Activated CD4-positive, alpha-beta T cell treated with anti-CD3 and anti-CD28 coated beads for 24 hours (primary cell): ENCODE measurements at places on chromosomes 16 and 17.

GRCh38 chr17:28142305-28142704, 99.8 kb downstream of the NLK start:
- no peak for DNase-seq

DNA sequence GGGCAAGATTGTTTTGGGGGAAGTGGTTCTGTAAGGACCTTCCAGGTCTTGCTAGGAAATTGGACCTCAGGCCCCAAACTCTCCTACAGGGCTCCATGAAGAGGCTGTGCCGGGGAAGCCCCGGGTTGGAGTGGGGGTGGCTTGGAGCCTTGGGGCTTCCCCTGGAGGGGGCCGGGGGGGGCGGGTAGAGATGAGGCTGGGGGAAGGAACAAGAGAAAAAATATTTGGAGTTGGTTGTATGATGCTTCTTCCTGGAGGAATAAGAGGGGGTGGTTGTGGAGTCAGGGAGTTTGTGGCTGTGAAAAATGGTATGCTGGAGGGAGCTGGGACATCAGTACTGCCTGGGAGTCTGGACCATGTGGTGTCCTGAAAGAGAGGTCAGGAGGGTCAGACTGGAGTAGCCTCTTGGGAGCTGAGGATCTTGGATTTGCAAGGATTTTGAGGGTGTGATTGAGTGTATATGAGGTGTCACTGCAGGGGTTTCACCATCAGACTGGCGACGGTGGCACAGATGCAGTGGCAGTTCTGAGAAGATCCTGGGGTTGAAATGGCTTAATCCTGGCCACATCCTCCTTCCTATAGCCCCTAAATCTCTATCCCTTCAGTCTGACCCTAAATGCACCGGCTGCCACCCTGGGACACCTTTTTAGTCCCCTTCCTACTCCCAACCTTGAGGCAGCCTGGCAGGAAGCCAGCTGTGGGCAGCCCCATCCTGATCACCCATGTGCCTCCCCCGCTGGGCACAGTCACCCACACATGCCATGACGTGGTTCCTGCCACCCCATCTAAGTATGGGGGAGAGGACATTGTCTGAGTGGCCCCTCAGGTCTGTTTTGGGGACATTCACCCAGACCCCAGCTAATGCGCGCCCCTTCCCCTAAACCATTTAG, 10.9 kb downstream of the RARA start:
- DNase-seq, result peak; percentile 57

DNA sequence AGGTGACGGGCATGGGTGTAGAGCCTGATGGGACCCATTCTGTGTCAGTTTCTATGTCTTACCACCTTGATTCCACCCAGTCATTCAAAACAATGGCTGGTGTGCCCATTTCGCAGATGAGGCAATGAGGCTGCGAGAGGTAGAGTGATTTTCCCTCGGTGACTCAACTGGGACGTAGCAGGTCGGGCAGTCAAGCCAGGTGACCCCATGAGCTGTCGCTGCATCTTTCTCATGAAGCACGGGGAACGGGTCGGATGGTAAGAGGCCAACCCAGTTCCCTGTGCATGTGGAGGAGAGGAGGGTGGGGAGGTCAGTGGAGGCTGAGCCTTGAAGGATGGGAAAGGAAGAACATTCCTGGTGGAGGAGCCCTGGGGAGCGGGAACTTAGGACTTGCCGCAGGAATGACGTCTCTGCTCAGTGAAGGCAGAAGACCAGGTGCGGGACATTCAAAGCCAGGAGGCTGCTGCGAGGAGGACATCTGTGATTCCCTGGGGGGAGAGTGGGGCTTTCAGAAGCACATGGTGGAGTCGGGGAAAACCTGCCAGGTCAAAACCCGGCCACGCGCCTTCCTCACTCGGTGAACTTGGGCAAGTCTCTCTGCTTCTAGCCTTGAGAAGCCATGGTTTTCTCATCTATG, 1.1 kb downstream of the IL21R start:
- DNase-seq, result no peak

- DNase-seq, result no peak
Measured at GRCh38 chr17:978103-979093, 1.2 kb downstream of the NXN start.

- DNase-seq, result no peak
Measured at GRCh38 chr17:75695141-75695829, 26.0 kb upstream of the ITGB4 start.

DNA sequence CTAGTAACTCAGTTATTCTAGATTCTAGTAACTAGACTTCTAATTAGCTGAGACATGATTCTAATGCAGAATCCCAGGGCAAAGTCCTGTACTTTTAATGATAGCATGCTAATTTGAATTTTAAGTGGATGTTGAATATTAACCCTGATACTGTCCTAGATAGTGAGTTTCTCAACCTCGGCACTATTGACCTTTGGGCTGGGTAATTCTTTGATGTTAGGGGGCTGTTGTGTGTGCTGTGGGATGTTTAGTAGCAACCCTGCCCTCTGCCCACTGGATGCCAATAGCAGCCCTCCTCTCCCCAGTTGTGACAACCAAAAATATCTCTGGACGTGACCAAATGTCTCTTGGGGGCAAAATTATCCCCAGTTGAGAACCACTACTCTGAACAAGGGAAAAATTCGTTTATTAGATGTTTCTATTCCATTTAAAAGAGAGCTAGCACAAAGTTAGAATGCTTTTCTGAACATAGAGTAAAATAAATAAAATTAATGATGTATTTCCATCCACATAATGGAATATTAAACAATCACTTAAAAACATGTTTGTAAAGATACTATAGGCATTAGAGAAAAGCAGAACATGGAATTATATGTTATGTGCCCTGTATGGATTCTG, 30.2 kb downstream of the SALL1 start:
- no peak for DNase-seq

DNA sequence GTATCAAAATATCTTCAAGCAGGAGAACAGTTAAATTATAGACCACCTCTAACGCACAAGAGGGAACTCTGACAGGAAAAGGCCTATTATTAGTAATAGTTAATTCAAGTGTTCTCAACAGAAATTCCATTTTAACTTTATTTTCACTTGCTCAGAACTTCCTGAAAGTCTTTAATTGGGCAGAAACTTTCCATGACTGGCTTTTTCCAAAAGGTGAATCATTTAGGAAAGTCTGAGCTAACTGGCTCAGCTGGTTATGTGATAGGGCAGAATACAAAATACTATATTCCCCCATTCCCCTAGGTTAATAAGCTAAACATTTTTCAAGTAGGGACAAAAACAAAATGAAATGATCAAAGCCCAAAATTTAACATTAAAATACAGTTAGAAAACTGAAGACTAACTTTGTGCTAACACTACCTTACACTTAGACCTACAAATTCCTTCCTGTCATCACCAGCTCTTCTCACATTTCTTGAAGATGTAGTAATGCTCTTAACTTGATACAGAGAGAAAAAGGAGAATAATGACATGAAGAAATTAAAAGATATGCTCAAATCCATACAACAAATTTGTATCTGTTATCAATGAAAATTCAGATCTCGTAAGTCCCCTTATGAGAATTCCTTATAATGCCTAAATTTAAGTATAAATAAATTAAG, 31.0 kb downstream of the CFDP1 start:
- no peak for DNase-seq

GRCh38 chr16:11636172-11636721, 32.0 kb upstream of the SNN start:
- DNase-seq, result no peak

GRCh38 chr16:6836766-6837165, 495.9 kb upstream of the RBFOX1 start:
- no peak for DNase-seq

DNA sequence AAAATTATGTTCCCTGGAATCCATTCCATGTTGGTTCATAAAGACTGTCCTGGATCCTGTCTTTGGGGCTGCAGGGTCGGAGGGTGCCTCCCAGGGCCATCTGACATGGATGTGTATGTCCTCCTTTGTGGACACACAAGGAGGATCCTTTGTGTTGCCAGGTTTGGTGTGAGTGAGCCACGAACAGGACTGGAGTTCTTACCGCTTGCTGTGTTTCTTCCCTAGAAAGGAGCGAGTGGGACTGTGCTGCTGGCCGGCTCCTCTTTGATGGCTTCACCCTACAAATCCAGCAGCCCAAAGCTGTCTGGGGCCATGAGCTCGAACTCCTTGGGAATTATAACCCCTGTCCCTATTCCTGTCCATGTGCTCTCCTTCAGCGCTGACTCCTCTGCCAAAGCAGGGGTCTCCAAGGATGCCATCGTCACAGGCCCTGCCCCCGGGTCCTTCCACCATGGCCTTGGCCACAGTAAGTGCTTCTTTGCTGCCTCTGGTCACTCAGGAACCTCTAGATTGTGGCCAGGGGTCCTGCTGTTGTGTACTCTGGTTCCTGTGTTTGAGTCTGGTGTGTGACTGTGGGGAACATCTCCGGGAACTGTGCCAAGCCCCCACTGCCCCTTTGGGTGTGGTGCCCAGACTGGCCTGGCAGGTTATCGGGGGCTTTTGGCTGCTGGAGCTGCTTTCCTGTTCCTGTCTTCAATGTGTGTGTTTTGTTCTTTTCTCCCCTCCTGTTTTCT, 29.5 kb downstream of the UBN1 start:
- DNase-seq, result no peak

GRCh38 chr17:49795372-49795771, 6.9 kb downstream of the KAT7 start:
- no peak for DNase-seq

DNA sequence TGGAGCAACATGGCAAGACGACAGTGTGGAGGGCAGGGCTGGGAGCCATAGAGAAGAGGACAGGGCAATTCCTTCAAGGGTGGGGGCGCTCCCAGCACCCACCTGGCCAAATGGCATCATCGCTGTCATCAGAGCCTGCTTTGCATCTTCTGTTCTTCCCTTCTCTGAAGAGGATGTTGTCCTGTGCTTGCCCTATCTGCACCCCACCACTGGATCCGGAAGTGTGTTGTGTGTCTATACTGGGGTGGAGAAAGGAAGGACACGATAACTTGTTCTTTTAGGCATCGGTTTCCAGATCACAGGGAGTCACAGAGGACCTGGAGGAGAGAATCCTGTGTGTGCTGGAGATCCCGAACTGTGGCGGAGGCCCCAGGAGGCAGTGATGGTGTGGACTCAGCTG, 25.7 kb upstream of the ANKRD40CL start:
- no peak for DNase-seq

DNA sequence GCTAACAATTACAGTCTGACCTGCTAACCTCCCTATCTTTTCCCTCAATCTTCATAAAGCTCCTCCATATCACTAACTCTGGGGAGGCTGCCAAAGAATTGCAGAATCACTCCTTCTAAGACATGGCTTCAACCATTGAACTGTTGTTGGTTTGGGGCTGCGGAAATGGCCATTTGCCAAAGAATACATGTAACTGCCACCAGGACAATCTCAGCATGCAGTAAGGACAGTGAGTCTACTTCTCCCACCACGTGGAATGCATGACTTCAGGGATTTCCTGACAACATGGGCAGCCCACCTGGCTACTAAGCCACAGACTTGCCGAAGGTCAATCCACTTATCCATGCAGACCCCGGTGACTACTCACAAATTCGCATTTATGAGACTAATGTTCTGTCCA, 104.3 kb upstream of the NUDT7 start:
- no peak for DNase-seq

- DNase-seq, result peak; percentile 79
Measured at GRCh38 chr17:48593840-48594537, 410 bp upstream of the HOXB5 start.

DNA sequence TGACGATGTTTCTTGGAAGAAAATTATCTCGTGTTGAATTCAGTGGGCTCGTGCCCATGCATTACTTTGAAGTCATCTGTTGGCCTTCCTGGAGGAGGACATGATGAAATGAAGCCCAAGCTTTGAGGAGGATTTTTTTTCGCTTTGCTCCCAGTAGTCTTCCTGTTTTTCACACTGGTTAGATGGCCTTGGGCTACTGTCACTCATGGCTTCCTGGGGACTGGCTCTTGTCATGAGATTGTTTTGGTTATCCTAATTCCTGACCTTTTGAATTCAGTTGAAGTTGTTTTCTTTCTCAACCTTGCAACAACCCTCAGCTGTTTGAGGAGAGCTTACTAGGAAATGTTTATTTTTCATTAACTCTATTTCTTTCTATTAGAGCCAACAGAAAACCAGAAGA, 430.7 kb downstream of the HS3ST3B1 start:
- DNase-seq, result no peak

GRCh38 chr17:32912218-32912897, 15.6 kb upstream of the TMEM98 start:
- no peak for DNase-seq

DNA sequence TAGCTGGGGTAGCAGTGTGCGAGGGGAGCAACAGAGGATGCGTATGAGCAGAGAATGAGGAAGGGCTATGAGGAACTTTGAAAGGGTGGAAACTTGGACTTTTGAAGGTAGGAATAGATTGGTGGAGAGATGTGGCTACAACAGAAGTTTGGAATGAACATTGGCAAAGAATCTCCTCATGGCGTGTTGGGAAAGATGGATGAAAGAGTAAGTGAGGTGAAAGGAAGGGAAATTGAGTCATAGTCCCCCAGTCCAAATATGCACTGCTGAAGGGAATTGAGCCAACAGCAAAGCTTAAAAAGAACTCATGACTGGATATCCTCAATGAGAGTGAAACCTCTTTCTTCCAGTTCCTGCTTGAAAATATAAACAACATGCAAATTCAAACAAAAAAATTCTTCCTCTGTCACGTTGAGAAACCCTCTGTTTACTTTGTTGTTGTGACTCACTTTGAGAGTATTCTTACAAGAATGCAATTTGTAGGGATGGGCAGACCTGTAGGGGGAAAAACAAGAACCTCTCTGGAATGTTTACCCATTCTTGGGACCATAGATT, 313.2 kb upstream of the KCNJ16 start:
- DNase-seq, result no peak

GRCh38 chr16:89586853-89587252, 11.3 kb downstream of the CPNE7 start:
- no peak for DNase-seq

GRCh38 chr17:7857713-7858521, at the start of gene CYB5D1:
TSS of gene CYB5D1 (plus strand) at chr17:7858003. CDS start at chr17:7858135, 132 bp downstream.
- DNase-seq, result peak; percentile 82

DNA sequence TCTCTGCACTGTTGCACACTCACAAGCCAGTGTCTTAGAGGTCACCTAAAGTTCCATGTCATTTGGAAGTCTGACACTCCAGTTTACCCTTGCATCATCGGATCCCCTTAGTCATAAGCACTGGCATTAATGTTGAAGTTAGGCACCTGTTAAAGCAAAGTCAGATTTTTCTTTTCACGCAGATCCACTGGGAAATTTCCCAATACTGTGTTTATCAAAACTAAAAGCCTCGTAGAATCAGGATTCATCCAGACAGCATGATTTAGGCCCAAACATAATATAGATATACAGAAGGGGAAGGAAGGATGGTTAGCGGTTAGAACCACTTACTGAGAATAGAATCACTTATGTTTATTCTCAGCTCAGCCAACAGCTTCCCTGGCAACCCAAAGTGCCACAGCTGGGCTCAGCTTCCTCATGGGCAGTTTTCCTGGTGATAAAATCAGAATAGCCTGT, 30.1 kb upstream of the HAPSTR1 start:
- DNase-seq, result no peak

- DNase-seq, result no peak
Measured at GRCh38 chr17:41004397-41004796, 4.5 kb downstream of the KRTAP3-1 start.

GRCh38 chr17:79732804-79733691, 2.3 kb downstream of the ENPP7 start:
- DNase-seq, result no peak

GRCh38 chr16:17367036-17367435, 103.7 kb downstream of the XYLT1 start:
- no peak for DNase-seq

GRCh38 chr16:85752511-85753420, 1.9 kb upstream of the C16orf74 start:
- DNase-seq, result no peak
